ENCODE measurements at places on chromosomes 5 and 9. TPM values are rescaled to one million over a fixed set of nuclear protein-coding genes. Genes with fewer than 3 reads are reported as not detected.

FAM169A gene
- total RNA-seq, result 13.7 TPM

ANKDD1B gene
- 4.7 TPM for total RNA-seq

CDC37L1 gene
- total RNA-seq, result 28.6 TPM

PCDHGB1 gene
- total RNA-seq, result 0.53 TPM

GTF3C5 gene
- 52.5 TPM for total RNA-seq

DIAPH1 gene
- total RNA-seq, result 37.7 TPM

RNF180 gene
- total RNA-seq, result 4.7 TPM

SOHLH1 gene
- total RNA-seq, result not detected

FBLL1 gene
- 1.8 TPM for total RNA-seq

COX7C gene
- 541 TPM for total RNA-seq

HSPA5 gene
- 246 TPM for total RNA-seq

F12 gene
- 16.5 TPM for total RNA-seq

SPAAR gene
- total RNA-seq, result not detected

FAM81B gene
- total RNA-seq, result 0.80 TPM

PRDM12 gene
- total RNA-seq, result not detected

GABRG2 gene
- 0.43 TPM for total RNA-seq

IFNB1 gene
- not detected for total RNA-seq

FAM221B gene
- not detected for total RNA-seq

NKD2 gene
- 2.0 TPM for total RNA-seq

TAF11L5 gene
- not detected for total RNA-seq

UNC13B gene
- total RNA-seq, result 24.3 TPM

FGFR4 gene
- total RNA-seq, result 121 TPM

CDH18 gene
- total RNA-seq, result 2.7 TPM

HMCN2 gene
- total RNA-seq, result 0.20 TPM

CNTNAP3B gene
- total RNA-seq, result 5.2 TPM

GOLM1 gene
- 152 TPM for total RNA-seq

NEUROG1 gene
- total RNA-seq, result not detected

KCNIP1 gene
- total RNA-seq, result 1.5 TPM

SLC1A1 gene
- total RNA-seq, result 50.7 TPM

QRFP gene
- not detected for total RNA-seq

LMBRD2 gene
- total RNA-seq, result 26.9 TPM

KCTD16 gene
- 3.4 TPM for total RNA-seq

IFNA21 gene
- total RNA-seq, result not detected

Measured in hepatocyte (in vitro differentiated cells).